ENCODE measurements at places on chromosomes 5 and 9. TPM values are rescaled to one million over a fixed set of nuclear protein-coding genes. Genes with fewer than 3 reads are reported as not detected.

The LCN10 gene
- 0.75 TPM for total RNA-seq

The PCDHGB3 gene
- total RNA-seq: 1.6 TPM

The TRIO gene
- 82.9 TPM for total RNA-seq

The CTSV gene
- total RNA-seq: 82.2 TPM

The ARID3C gene
- not detected for total RNA-seq

The SPACA9 gene
- total RNA-seq: 1.3 TPM

The PNPLA7 gene
- 1.6 TPM for total RNA-seq

The CDH9 gene
- 0.79 TPM for total RNA-seq

The SLC34A1 gene
- total RNA-seq: not detected

The PAEP gene
- total RNA-seq: not detected

DNA sequence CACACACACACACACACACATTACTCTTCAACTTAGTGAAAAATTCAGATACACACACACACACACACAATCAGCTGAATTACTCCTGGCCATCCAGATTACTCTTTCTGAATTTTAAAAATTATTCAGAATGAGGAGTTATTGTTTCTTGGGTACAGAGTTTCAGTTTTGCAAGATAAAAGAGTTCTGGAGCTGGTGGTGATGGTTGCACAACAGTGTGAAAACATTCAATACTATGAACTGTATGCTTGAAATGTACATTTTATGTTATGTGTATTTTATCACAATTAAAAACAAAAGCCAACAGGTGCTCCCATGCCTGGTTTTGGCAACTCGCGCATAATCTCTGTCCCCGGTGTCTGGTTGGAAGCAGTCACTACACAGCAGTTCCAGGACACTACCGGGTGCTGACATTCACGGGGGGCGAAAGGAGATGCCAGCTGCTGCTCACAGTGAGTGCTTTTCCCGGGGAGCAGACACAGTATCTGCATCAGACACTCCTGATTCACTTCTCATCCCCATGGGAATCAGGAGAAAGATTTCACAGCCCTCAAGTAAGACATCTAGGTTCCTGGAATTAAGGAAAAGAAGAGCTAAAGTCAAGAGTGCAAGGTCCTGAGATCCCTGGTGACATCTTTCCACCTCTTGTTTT, 55.7 kb downstream of the LHFPL2 start:
- DNase-seq: no peak

- no peak for DNase-seq
These were observed 100.1 kb downstream of the RAPGEF6 start for GRCh38 chr5:131534974-131535373.

DNA sequence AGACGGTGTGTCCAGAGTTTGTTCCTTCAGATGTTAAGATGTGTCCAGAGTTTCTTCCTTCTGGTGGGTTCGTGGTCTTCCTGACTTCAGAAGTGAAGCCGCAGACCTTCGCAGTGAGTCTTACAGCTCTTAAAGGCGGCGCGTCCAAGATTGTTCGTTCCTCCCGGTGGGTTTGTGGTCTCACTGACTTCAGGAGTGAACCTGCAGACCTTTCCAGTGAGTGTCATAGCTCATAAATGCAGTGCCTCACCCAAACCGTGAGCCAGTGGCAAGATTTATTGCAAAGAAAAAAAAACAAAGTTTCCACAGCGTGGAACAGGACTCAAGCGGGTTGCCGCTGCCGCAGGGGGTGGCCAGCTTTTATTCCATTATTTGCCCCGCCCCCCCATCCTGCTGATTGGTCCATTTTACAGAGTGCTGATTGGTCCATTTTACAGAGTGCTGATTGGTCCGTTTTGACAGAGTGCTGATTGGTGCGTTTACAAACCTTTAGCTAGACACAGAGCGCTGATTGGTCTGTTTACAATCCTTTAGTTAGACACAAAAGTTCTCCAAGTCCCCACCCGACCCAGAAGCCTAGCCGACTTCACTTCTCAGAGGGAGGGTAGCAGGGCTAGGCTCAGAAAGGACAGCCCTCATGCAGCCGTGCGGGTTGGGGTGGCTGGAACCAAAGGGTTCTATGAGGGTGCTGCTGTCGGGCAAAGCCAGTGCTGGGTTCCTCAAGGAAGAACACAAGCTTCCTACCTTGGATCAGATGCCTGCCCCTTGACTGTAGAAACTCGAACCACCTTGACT, 9.1 kb upstream of the RNF130 start:
- DNase-seq: no peak

GRCh38 chr5:32325062-32325461, 12.3 kb upstream of the MTMR12 start:
- DNase-seq: no peak

Data from H9 (cell line).